NCI-H460 (cell line): ENCODE measurements at places on chromosomes 11 and 22.

DNA sequence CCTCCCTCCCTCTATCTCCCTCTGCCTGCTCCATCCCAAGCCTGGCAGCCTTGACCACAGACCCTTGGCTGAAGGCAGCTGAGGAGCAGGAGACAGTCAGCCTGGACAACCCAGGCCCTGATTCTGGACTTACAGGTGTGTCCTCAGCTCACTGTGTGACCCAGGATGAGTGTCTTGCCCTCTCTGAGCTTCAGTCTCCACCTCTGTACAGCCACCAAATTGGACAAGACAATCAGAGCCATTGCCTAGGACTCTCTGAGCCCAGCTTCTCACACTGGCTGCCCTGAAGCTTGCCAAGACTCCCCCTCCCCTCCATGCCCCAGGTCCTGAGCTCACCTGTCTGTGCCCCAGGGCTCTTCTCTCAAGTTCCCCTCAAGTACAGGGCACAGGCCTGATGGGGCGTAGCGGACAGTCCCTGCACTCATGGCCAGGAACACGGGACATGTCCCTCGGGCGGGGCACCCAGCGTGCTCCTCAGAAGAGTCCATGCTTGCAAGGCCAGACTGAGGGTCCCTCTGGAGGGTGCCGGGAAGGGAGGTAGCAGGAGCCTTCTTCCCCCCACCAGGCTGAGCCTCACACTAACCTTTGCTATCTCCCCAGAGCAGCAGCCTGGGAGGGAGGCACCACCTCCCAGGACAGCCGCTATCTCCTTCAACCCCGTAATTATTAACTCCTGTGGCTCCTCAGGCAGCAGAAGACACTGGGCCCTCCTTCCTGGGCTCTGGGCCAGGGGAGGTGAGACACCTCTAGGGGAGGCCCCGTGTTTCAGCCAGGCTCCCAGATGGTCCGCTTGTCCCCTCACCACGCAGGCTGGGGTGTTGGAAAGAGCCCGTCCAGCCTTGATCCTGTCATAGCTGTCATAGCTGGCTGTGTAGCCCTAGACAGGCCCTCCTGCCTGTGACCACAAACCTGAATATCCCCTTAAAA, 2.6 kb upstream of the RAB3IL1 start:
- DNase-seq = no peak

DNA sequence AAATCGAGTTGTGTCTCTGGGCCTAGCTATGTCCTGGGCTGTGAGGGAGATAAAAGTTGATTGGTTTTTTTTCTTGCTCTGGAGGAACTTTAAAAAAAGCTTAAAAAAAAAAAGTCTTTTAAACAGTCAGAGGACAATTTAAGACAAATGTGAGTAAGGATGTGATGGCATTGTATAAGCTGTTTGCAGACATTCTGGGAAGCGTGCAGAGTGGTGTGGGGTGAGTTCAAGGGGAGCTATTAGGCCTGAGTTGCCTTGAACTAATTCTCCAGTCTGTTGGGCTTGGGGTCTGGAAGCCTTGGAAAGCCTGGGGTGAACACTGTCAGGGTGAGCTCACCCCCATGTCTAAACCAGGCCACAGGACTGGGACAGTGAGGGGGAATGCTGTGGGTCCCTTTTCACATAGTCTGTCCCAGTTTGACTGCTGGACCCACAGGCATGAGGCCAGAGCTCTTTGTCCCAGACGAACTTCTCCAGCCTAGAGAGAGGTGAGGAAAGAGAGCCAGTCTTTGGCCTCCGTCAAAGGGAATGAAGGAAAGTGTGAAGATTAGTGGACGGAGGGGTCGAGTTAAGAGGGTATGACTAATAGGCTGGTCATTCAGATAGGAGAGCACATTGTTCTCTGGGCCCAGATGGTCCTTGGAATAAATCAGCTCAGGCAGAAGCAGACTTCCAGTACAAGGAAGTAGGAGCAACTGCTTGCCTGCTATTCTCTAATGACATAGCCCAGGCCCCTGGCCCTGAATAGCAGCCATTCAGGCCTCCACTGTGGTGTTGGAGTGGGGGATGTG, 76.4 kb upstream of the NNMT start:
- no peak for DNase-seq

DNA sequence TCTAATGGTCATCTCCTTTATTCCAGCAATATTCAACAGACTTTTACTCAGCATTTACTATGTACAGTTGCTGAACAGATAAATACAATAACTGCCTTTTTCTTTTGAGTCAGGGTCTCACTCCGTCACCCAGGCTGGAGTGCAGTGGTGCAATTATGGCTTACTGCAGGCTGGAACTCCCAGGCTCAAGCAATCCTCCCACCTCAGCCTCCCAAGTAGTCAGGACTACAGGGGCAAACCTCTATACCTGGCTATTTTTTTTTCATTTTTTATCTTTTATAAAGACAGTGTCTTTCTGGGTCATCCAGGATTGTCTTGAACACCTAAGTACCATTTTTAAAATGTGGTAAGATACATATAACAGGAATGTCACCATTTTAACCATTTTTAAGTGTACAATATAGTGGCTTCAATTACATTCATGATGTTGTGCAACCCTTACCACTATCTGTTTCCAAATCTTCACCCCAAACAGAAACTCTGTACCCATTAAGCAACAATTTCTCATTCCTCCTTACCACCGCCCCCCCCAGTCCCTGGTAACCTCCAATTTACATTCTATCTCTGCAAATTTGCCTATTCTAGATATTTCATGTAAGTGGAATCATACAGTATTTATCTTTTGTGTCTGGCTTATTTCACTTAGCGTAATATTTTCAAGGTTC, 67.8 kb downstream of the MIAT start:
- DNase-seq = no peak

- no peak for DNase-seq
These were observed 15.7 kb downstream of the PIH1D2 start for GRCh38 chr11:112058103-112058502.

DNA sequence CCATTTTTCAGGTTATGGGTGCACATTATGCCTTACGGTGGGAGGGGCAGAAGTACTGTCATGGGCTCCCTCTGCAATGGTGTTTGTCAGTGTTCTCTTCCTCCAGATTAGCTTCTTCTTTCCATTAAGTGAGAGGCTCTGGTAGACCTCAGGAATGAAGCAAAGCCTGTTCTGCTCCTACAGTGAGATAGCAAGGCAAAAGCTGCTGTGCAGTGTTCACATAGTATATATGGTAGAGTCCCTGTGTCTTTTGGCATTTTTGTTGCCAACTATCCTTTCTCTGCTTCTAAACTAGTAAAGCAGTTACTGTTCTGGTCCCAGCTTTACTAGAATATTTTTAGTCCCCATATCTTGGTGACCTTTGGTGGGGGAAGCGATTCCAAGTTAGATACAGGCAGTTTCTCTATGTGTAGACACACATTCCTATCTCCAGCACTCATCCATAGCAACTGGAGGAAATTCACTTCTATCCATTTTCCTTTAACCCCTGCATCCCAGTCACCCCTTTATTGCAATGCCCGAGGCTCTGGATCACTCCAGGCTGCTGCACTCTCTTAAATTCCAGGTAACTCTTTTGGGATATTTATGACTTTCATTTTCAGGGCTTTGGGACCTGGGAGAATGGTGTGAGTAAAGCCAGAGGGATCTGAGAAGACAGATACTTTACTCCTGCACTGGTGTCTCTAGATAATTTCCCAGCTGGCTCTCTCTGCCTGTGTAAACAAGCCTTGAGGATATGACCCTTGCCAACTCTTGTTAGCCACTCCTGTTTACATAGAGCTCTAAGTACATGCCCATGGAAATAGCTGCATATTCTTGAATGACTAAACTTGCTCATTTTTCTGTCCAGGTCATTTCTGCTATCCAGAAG, 3.9 kb upstream of the TRIM34 start:
- no peak for DNase-seq

- DNase-seq = no peak
These were observed 101.1 kb upstream of the GALNT18 start for GRCh38 chr11:11722861-11723260.

DNA sequence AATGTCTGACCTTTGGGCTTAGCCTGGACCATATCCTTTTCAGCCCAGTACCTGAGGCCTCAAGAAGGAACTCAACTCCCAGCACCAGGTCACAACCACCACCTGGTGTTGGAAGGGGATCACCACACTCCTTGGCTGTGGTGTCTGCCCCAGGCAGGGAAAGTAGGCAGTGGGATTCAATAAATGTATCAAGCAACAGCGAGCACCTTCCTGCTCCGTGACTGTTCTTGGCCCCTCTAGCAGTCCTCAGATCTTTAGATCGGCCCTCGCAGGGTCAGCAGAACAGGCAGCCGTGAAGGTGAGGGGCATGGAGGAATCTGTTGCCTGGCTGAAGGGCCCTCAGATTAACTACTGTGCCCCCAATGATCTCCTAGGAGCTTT, 15.9 kb downstream of the ARFGAP2 start:
- DNase-seq = no peak

DNA sequence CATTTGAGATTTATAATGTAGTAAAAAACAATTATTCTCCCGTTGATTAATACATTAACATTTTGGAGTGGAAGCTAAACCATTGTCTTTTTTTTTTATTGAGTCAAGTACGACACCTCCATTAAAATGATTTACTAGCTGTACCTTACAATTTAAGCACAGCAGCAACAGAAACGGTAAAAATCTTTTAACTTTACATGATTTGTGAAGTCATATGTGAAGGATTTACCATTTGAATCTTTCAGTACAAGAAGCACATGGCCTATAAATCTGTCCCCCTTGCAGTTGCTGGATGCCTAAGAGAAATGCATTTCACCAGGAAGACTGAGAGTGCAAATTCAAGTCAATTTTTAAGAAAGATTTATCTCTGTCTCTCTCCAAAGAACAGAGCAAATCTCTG, 324.6 kb downstream of the CADM1 start:
- no peak for DNase-seq

DNA sequence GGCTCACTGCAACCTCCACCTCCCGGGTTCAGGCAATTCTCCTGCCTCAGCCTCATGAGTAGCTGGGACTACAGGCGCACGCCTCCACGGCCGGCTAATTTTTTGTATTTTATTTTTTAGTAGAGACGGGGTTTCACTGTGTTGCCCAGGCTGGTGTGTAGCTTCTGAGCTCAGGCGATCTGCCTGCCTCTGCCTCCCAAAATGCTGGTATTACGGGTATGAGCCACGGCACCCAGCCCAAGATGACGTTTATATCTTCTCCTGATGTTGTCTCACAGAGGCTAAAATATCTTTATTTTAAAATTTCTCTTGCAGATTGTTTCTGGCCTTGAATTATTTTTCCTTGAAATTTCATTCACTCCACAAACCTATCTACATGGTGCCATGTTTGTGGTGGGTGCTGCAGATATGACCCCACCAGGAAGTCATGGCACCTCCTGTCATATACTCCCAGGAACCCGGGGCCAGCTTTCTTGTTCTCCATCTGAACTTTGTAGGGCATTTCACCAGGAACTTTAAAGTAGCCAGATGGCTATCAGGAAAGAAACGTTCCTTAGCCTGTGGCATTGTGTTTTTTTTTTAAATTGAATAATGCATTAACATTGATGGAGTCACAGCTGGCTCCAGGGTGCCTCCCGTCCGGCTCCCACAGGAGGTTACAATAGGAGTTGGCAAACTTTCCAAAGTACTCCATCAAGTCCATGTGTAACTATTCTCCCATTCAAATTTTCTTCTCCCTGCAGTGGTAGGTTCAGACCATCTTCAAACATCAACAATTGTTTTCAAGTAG, 42.0 kb upstream of the LIPT2 start:
- DNase-seq = no peak

GRCh38 chr11:47148903-47149531, 27.7 kb downstream of the ARFGAP2 start:
- DNase-seq = no peak

DNA sequence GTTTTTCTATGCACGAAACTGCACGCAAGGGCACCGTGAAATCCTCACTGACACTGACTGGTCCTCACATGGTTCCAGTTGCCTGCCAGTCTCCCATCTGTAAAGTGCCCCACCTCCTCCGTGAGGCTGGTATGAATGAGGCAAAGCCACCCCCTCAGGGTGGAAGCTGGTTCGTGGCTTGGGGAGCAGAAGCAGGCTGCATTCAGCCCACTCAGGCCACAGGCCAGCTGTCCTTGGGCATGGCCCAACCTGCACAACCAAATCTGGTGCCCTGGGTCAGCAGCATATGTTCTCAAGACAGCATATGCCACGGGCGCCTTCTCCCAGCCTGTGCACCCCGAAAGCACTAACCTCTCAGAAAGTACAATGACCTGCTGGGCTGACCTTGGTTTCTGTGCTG, 29.3 kb downstream of the SERPINH1 start:
- DNase-seq = no peak

DNA sequence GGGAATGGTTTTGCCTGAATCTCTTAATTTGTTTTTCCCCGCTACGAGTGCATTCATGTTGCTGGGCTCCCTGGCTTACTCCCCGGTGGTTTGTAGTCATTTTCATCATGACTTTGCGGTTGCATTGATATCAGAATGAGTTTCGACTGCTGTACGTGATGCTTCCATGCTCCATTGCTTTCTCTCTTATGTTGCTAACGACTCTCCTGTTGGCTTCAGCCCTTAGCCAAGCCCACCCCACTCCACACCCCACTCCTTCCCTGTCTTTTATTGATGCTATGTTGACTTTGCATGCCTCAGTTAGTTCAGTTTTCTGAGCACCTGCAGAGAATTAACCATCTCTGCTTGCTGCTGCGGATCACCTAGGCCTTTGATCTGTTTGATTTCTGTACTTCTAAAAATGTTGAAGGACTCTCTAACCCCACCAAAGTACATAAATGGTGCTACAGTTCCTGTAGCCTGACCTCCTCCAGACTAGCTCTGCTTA, 65.3 kb downstream of the ARFGAP2 start:
- DNase-seq = no peak

DNA sequence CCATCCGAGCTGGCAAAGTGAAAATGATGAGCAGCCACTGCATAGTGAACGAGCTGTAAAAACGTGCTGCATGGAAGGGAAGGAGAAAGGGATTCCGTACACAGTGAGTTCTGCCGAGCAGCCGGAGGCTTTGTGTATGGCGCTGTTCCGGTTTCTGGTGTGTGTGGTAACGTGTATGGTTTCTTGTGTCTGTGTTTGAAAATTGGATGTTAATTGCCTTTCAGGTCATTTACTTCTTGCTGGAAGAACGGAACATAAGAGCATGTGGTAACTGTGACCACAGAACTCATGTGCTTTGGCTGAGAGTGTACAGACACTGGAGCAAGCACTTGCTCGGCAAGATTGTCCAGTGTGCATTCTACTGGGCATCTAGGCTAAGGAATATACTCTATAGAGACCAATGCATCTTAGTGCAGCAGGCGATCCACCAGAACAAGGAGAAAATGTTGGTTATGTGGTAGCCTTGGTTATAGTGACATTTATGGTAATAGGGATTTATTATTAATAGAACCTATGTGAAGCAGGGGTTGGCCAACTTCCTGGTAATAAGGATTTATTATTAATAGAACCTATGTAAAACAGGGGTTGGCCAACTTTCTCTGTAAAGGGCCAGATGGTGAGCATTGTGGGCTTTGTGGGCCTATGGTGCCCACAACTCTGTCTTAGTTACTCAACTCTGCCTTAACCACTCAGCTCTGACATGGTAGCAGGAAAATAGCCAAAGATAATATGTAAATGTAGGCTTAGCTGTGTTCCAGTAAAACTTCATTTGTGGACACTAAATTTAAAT, 49.2 kb downstream of the GRAMD1B start:
- DNase-seq = no peak
